ENCODE measurements at places on chromosomes 3 and 15. TPM values are rescaled to one million over a fixed set of nuclear protein-coding genes. Genes with fewer than 3 reads are reported as not detected.

Gene CCDC9B
- 40.3 TPM for total RNA-seq

Gene TMOD2
- 5.2 TPM for total RNA-seq

Gene BUB1B
- total RNA-seq, result 19.9 TPM

Gene TMEM40
- total RNA-seq, result not detected

GRCh38 chr3:47163169-47164006 lies 525 bp downstream of the SETD2 start:
- DNase-seq, result peak; percentile 57

DNA sequence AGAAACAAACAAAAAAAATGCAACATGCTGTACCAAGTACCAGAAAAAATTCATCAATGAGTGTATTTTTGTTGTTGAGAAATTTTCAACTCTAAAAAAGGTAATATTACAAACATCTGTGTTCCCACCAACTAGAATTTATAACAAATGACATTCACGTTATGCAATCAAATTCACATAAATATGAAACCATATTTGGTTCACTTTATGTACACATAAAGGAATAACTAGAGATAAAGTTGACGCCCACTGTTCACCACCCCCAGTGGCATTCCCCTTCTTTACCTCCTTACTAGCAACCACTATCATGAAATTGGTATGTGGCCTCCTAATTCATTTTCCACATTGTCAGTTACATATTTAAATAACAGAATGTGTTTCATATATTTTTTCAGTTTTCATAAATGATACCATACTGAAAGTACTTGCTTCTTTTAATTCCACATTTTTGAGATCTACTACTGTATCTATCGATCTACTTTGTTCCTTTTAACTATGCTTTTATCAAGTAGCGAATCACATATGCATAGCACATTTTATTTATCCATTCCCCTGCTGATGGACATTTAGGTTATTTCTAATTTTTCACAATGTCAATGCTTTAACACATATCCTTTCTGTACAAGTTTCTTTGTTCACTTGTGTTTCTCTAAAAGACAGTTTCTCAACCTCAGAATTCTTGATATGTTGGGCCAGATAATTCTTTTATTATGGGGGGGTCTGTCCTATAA lies 34.5 kb downstream of the TBC1D5 start:
- peak; percentile 19 for DNase-seq

- peak; percentile 97 for DNase-seq
Observed at GRCh38 chr15:63198371-63199250, 9.2 kb downstream of the RAB8B start.

DNA sequence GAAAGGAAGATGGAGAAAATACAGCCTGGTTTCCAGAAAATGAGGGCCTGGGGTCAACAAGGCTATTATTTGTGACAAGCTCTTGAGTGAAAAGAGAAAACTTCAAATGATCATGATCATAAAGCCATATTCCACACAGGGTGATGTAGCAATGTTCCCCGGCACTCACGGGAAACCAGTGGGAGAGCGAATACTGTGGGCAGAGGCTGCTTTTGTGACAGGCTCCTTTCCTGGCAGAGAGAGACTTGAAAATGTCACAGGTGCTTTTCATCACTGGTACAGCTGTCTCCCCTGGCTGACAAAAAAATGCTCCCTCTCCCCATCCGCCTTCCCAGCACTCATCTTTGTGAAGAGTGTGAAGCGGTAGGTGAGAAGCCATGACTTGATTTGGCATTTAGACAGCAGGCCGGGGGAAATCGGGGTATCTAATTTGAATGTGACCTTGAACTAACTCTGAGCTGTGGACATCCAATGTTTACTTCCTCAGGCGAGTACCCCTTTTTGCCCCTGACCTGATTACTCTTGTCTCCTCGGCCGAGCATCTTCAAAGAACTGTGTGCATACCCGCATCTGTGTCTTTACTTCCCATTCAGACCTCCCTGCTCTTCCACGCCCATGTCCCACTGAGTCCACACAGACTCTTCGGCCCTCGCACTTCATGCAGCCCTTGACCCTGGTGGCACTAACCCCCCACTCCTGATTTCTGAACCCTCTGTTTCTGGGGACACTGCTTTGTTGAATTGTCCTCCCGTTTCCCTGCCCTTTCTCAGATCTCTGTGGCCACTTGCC lies 23.2 kb downstream of the CA12 start:
- no peak for DNase-seq

GRCh38 chr3:129593230-129593594 lies 13.3 kb downstream of the PLXND1 start:
- no peak for DNase-seq

DNA sequence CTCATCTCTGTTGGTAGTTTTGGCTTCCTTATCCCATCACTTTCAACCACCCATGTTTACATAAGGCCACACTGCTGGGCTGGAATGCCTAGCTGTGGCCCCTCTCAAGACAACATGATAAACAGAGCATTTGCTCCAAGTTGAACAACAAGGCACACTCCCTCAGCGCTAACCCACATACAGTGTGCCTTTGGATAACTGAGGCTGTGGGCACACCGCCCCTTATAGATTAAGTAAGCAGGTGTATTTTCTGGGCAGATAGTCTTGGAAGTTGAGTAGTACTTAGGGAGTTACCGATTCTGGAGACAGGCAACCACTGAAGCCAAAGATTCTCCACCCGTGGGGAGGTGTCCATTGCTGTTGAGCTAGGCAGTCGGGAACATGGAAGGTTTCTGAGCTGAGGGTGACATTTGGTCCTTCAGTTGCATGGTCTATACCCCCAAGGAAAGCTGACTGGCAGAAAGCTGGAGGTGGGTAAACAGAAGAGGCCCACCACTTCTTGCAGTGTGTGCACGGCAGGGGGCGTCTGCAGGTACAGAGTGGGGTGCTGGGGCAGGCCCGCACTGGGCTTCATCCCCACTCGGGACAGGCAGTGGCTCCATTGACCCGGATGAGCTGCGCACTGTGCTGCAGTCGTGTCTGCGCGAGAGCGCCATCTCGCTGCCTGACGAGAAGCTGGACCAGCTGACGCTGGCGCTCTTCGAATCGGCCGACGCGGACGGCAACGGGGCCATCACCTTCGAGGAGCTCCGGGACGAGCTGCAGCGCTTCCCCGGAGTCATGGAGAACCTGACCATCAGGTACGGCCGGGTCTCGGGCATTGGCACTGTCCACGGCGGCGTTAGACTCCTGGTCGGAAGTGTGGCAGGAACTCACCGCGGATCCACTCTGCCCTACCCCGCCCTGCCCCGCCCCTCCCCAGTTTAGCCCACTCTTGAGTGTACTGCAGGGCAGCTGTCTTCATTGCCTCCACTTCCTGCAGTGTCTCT lies 16.8 kb downstream of the NOX5 start:
- DNase-seq, result peak; percentile 55

DNA sequence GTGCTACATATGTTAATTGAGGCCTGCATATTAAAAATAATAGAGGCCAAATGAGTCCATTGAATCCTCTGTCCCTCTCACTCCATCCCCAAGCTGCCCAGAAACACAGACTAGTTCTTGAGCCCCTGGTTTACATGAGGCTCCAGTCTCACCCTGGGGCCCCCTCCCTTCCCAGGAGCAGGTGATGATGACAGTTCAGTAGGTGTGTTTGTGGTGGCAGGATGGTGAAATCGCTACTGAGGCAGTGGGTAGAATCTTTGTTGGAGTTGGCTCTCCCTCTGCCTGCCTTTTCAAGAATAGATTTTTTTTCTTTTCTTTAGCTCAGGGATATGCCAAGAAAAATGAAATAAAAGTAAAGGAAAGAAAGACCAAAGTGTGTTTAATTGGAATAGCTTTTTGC lies 288.7 kb downstream of the EPHB1 start:
- no peak for DNase-seq

GRCh38 chr15:43250785-43251184 lies 15.9 kb downstream of the TGM5 start:
- no peak for DNase-seq

GRCh38 chr3:123993818-123994217 lies 1.9 kb upstream of the ROPN1 start:
- no peak for DNase-seq

GRCh38 chr3:22349215-22349851 lies 598.3 kb upstream of the ZNF385D start:
- DNase-seq, result no peak

DNA sequence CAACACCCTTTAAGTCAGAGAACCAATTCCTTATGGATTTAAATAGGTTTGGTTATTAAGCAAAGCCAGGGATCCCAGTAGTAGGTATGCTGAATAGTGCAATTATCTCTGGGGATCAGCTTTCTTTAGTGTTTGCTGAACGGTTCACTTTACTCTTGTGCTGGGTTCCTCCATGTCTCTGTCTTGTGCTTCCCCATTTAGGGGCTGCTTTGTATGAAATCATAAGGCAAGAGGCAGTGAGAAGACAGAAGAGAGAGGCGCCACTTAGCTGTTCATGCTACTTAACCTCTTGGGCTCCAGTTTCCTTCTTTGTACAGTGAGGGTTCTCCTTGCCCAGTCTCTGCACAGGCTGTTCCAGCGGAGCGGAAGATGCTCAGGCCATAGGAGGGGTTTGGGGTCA lies 3.5 kb downstream of the ST6GAL1 start:
- DNase-seq, result no peak

GRCh38 chr15:70153921-70154717 lies 56.4 kb upstream of the TLE3 start:
- DNase-seq, result peak; percentile 98

GRCh38 chr3:107904536-107905066 lies 186.2 kb downstream of the CD47 start:
- DNase-seq, result no peak

GRCh38 chr3:60461267-60461666 lies 790.0 kb downstream of the FHIT start:
- peak; percentile 28 for DNase-seq

DNA sequence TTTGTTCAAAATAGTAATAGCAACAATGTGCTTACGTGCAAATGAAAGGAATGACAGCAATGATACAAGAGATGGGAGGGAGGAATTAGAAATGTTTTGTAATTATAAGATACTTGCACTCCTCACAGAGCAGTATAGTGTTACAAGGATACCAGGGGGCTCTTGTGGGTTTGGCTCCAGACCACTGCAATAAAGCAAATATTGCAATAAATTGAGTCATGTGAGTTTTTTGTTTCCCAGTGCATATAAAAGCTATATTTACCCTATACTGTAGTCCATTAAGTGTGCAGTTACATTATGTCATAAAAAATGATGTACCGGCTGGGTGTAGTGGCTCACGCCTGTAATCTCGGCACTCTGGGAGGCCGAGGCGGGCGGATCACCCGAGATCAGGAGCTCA lies 864.3 kb downstream of the NSUN3 start:
- no peak for DNase-seq

- no peak for DNase-seq
Observed at GRCh38 chr3:47586746-47587145, 8.1 kb upstream of the CSPG5 start.

GRCh38 chr3:159929171-159930141 lies 59.2 kb upstream of the IL12A start:
- DNase-seq, result peak; percentile 80

DNA sequence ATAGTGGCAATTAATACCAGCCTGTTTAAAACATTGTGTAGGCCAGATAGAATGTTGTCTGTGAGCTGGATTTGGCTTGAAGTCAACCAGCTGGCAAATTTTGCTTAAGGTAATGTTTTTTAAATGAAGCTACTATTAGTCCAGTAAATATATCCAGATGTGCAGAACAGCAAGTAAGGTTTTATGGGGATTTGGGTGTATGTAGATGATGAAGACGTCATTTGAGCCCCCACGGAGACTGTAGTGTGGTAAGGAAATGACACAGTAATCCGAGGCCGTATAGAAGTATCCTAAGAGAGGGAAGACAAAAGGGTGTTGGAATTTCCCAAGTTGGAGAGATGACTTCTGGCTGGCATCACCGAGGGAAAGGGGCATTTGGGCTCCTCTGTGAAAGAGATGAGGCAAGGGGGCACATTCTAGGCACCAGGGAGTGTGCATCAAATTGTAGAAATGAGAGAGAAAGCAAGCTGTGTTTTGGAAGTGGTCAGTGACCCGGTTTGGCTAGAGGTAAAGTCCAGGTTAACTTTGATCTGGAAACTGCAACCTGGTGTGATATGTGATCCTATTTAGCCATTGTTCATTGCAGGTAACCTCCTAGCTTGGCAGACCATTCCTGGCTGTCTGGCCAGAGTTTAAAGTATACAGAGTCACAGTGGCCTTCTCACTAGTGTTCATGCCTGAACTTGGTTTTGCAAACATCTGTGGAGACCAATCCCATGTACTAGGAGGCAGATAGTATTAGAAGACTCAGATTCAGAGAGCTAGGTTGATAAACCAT lies 104.2 kb downstream of the ITPR1 start:
- peak; percentile 48 for DNase-seq

DNA sequence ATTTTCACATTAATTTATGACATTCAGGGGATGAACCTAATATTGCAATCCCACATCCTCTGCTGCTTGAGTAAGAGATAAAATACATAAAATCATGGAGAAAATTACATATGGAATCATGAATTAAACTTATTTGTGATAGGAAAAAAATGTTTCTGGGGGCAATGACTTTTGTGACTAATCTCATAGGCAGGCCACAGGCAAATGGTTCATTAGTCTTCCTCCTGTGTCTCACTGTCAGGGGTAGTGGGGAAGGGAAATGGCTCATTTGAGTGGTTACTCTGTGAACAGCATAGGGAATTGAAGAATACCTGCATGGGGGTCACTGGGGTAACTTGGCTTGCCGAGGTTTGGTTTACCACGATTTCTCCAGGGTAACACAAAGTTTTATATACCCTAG lies 72.0 kb downstream of the TFG start:
- no peak for DNase-seq
